OCI-M1 (cell line): ENCODE measurements at places on chromosomes 12 and 14.

DNA sequence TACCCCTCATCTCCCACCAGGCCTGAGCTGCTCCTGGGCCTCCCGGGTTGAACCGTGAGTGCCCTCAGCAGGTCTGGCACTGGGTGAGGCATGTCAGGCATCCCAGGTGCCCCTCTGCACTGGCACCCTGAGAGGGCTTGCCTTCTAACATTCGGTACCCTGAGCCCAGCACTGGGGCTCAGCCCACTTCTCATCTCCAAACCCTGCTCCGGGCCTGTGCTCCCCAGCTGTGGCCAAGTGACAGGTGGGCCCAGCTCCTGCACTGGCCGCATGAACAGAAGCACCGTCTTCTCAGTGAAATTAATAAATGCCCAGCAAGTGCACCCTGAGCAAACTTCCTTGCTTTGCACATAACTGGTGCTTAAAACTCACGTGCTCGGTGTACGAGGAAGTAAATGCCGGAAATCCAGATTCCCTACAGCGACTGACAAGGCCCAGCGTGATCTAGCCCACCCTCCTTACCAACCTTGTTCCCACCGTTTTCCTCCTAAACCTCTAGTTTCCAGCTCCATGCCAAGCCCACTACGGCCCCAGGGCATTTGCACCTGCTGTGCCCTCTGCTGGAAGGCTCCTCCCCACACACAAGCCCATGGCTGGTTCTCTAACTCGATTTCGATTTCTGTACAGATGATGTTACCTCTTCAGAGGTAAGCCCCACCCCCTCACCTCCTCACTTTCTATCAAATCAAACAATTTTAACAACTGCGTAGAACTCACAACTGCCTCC, 115.2 kb upstream of the NCOR2 start:
- no peak for DNase-seq

DNA sequence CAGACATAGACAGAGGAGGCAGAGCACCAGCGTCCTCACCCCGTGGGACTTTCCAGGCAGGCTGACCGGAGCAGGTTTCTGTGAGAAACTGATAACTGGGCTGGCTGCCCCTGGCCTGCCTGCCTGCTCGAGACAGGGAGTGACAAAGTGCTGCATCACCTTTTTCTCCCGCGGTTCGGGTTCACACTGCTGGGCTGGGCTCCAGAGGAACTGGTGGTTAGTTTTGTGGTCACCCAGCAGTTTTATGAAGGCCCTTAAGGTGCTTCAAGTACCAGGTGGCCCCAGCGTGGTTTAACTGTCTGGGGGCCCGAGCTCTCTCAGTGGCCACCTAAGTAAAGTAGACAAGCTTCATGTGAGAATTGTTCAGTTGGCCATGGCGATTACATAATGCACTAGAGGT, 1073.6 kb downstream of the BCL11B start:
- peak; percentile 51 for DNase-seq

DNA sequence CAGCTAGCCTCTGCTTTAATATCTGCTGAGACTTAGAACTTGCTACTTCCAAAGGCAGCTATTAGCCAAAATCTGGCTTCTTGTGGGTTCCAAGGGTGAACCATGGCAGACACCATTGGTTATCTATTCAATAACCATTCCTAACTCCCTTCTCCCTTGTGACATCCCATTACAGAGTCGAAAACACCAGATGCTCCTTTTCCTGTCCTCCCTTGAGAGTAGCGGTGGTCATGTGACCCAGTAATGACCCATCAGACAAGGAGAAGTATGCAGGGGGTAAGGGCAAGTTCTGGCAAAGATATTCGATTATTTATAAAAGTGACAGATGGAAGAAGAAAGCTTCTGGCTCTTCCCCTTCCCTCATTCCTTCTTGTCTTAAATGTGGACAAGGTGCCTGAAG, 20.1 kb downstream of the TGFB3 start:
- DNase-seq, result no peak

DNA sequence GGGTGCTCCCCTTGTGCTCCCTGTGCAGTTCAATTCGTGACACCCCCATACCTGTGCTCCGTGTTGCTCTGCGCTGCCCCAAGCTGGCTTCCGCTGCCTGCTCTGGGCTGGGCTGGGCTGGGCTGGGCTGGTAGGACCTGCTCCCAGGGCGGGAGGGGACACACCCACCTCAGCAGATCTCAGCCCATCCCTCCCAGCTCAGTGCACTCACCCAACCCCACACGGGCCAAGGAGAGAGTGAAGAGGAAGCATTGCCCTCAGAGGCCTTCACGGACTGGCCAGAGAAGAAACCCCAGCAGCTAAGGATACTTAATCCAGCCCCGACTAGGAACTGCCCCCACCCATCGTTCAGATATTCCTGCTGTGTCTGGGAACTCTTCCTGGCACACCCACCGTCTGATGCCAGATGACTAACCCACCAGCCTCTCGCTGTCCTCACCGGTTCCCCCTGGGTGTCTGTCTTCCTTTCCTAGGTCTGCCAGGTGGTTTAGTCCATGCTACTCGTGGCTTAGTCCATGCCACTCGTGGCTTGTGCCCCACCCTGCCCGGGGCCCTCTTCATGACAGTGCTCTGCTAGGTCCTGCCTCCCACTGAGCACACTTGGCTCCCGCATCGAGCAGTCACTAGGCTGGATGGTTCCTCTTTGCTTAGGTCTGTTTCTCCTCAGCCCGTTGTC, at the start of gene LPAR5:
Gene LPAR5, minus strand, starts transcription at position 104 of the 676 bp plus-strand sequence. CDS start 14,711 bp downstream, outside the sequence.
- DNase-seq, result peak; percentile 78

- no peak for DNase-seq
Measured at GRCh38 chr14:105487986-105488777, 1.5 kb downstream of the CRIP1 start.

DNA sequence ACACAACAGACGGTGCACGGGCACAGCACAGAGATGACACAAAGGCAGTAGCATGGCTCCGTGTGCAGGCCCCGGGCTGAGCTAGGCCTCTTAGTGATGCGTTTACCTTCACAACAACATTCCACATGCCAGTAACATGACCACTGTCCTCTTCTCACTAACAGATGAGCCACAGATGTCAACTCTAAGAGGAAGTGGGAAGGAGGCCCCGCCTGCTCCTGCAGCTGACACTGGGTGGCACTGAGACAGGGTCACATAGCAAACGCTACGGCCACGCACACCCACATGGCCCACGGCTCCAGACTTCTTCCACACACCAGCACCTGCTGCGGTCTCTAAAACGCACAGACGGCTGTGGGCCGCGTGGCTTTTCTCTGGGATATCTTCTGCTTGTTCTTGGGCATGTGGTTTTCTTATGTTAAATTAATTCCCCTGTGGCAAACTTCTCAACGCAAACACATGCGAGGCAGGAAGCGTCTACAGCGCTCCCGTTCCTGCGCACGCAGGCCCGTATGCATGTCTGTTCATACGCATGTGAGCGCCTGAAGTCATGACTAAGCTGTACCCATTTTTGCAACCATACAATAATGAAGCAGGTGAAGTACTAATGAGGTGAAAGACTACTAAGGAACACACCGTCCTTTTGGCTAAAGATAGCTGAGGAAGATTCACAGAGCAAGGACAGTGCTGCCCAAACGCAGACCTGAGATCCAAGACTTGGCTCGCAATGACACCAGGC, 26.8 kb downstream of the AMN start:
- DNase-seq, result peak; percentile 7

DNA sequence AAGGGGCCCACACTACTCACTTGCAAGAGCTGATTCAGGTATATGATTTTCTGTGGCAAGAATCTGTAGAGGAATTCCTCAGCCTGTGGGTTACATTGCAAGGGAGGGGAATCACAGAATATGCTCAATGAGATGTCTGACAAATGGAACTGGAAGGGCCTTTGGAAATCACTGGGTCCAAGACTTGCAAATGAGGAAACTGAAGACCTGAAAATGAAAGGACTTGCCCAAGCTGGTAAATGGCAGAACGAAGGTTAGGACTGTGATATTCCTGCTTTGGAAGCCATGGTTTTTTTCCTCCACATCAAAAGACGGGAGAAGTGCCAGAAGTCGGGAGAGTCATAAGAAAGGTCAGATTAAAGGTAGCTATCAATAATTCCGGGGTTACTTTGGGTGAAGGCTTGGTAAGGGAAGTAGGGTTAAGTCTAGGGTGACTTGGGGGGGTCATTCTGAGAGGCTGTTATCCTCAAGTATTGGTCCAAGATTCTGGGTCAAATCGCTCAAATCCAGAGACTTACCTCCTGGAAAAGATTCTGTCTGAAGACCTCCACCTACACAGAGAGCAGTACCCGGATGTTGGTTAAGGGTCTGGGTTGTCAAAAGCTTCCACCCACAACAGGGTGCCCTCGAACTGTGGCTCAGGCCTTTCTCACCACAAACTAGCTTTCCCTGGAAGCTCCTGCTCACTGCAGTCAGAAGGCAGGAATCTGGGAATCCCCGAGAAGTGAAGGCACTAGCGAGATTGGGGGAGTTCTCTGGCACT, 539 bp downstream of the PSME2 start:
- peak; percentile 59 for DNase-seq

- no peak for DNase-seq
Measured at GRCh38 chr12:9919443-9919842, 12.7 kb downstream of the CLEC2A start.

- no peak for DNase-seq
Measured at GRCh38 chr12:1857821-1858220, 37.5 kb downstream of the LRTM2 start.

GRCh38 chr12:131672941-131673887, 37.7 kb upstream of the SFSWAP start:
- DNase-seq, result no peak

GRCh38 chr12:118706437-118706836, 274.9 kb upstream of the SRRM4 start:
- no peak for DNase-seq

DNA sequence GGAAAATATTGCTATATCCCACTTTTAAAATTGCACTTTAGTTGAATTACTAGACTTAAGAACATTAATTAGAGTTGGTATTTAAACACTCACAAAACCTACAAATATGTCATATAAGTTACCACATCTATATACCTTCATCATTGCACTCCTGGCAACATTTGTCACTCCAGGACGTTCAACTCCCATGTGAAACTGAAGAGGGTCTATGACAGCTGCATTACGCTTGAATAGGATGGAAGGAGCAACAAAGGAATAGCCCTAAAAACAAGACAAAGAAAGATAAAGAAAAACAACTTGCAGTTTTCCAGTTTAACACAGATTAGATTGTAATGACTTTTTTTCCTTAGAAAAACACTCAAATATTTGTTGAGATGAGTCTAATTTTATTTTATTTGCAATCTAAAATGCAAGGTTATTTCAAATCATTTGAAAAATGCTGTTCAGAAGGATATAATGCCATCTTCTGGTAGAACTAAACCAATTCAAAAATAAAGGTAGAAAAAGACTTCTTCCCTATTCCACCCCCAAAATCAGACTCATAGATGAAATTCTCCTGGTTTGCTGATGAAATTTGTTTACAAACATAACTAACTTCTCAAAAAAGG, 84.3 kb upstream of the TTC7B start:
- no peak for DNase-seq

DNA sequence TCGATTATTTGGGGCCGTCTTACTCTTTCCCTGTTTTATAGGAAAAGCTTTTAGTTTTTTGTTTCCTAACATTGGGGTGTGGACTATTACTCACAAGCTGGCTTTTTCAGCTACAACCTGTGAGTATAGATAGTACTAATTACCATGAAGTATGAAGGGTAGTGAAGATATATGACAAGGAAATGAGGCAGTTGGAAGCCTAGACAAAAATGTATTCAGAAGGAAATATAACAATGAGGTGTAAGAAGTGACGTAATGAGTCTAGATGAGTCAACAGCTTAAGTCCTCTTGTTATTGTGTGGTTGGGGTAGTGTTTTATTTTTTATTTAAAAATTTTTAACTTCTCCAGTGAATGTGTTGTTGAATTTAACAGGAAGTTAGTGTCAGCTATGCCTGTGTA, 804.5 kb downstream of the NRXN3 start:
- no peak for DNase-seq

- no peak for DNase-seq
Measured at GRCh38 chr12:45599196-45599595, 130.3 kb upstream of the ARID2 start.

DNA sequence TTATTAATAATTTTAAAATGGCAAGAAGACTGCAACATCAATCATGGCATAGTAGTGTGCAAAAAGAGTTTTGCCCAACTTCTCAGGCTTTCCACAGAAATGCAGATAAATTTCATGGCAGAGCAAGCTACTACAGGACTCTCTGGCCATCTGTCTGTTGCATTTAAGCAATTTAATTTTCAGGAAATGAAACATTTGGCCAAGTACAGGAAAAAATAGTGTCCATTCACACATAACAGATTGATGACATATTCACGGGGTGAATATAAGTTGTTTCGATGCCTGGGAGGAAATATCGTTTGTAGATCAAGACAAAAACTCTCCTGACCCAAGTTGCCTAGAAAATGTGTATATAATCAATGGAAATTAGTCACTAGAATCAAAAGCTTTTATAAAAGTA, 324.0 kb downstream of the PRKD1 start:
- DNase-seq, result no peak

DNA sequence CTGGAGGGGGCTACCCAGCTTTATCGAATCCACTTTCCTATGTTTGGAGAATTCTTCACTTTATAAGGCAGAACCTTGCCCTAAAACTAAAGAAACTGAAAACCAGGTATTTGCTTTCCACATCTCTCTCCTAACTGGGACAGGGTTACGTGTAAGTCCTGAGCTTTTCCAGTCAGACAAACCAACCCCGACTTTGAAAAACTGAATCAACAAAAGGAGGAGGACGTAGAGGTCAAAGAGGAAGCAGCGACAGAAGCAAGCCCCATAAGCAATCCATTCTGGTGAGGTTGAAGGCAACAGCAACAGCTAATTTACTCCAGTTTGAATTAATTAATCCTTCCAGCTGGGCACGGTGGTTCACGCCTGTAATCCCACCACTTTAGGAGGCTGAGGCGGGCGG, 47.2 kb downstream of the LRP6 start:
- no peak for DNase-seq
